ENCODE measurements at places on chromosomes 1 and 21. TPM values are rescaled to one million over a fixed set of nuclear protein-coding genes. Genes with fewer than 3 reads are reported as not detected.
A peak's percentile ranks its signal among the peaks of the same experiment; 100 is the strongest.

DNA sequence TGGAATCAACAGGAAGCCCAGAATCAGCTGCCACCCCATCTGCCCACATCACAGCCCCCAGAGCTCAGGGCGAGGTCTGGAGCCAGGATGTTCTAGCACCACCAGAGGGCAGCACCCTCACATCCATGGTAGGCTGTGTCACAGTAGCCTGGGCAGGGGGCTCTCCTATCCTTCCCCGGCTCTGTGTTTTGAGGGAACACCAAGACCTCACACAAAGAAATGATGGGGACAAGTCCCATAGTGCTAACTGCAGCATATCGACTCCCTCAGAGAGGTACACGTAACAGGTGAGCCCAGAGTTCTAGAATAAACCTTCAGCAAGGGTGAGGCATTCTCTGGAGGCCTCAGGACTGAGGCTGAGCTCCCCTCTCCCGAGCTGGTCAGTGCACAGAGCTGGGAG lies 2.3 kb upstream of the KCNC4 start:
- no peak for DNase-seq

DNA sequence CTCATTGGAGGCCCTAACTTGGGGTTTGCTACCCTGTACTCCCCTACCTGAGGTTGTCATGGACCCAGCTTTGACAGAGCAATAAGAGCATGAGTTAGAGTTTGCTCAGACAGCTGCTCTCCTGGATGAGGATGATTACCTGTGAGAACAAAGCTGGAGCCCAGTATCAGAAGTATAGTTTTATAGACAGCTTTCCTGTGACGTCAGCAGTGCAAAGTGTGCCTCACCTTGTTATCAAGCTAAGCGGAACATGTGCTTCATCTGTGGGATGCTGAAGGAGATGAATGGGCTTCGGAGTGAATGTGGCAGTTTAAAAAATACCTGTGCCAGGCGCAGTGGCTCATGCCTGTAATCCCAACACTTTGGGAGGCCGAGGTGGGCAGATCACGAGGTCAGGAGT lies 5.4 kb upstream of the WDR47 start:
- no peak for DNase-seq

DNA sequence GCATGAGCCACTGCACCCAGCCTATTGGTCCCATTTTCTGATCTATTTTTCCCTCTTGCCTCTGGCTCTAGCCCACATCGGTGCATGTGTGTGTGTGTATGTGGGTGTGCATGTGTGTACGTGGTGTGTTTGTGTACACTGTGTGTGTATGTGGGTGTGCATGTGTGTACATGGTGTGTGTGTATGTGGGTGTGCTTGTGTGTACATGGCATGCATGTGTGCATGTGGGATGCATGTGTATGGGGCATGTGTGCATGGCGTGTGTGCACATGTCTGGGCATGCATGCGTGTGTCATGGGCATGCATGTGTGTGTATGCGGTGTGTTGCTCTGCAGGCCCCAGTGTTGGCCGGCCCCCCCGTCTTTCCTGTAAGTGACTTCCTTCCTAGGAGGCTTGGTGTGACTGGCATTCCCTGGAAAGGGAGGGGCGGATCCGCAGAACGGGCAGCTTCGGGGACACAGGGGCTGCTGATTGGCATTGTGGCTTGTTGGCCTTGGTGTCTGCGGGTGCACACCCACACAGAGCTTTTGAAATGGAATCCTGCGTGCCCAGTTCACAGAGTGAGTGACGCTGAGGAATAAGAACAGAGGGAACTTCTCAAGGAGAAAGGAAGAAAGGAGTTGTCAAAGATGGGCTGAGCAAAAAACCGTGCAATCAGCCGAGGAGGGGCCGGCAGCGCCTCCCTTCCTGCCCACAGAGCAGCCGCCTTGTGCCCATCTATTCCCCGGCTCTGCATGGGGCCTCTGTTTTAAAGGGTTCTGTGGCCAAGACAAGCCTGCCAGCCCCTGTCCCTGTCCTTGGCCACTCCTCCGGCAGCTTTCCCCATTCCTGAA lies 8.0 kb downstream of the PDXK start:
- no peak for DNase-seq

DNA sequence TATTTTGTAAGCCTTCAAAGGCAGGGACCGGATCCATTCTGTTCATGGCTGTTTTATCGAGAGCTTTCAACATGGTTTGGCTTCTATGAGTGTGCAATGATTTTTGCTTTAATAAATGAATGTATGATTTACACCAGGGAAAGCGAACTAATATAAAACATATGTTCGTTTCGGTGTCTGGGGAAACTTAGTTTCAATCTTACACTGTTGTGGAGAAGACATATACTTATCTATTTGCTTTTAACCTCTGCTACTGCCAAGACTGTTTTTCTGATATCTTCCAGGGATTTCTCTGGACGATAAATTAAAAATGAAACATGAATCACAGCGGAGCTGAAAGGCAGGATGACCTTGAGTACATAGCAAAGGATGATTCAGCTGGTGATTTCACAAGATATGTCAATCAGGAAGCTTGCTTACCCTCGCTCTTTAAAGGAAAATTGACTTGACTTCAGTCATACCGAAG lies 14.7 kb upstream of the CYYR1 start:
- DNase-seq: peak; percentile 81

GRCh38 chr21:21159253-21159899 lies 161.2 kb downstream of the NCAM2 start:
- no peak for DNase-seq

DNA sequence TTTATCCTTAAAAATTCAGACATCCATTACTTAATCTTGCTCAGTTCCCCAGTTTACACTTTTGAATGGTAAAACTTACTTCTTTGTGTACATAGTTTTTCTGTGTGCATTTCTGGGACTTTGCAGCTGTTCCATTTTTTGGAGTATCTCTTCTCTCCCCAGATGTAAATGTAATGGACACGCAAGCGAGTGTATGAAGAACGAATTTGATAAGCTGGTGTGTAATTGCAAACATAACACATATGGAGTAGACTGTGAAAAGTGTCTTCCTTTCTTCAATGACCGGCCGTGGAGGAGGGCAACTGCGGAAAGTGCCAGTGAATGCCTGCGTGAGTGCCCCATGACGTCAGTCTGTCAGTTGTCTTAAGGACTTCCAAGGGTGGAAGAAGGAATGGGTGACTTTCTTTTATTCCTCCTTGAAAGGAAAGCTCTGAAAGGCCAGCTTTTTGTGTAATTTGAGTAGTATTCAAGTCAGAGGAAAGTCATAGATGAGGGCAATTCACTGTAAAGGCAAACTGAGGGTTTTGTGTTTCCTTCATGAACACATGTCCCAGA lies 75.7 kb upstream of the LAMC2 start:
- no peak for DNase-seq

DNA sequence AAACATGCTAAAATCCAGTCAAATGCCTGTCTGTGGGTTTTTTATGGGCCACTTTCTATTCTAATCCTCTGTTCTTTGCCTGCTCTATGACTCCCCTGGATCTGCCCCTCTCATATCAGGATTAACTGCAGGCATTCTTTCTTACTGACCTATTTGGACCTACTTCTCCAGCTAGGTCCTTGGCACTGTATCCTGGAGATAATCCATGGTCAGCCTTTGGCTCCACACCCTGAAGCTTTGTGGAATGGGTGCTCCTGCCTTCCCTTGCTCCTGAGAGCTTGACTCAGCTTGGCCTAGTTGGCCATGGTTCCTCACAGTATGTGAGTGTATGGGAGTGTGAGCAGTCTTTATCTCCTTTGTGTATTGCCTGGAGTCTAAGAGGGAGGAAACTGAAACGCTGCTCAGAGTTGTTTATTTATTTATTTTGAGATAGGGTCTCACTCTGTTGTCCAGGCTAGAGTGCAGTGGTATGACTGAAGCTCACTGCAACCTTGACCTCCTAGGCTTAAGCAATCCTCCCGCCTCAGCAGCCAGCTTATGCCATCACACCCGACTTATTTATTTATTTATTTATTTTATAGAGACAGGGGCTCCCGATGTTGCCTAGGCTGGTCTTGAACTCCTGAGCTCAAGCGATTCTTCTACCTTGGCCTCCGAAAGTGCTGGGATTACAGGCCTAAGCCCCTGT lies 28.7 kb upstream of the CDC14A start:
- no peak for DNase-seq

DNA sequence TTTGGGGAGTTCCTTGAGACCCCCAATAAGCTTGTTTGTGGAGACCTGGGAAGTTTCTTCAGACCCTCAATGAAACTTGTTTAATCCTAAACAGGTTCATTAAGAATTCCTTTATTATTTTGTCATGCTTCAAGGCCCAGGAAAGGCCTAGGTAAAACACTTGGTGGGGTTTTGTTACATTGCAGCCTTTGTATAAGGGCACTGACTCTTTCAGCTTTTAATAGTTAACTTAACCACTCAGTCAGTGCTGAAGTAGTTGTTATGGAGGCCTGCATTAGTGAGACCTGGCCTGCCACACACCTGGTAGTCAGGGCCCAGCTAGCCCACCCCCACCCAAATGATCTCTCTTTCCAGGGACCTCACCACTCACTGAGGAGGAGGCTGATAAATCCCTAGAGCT lies 103.7 kb downstream of the FCRL5 start:
- no peak for DNase-seq

DNA sequence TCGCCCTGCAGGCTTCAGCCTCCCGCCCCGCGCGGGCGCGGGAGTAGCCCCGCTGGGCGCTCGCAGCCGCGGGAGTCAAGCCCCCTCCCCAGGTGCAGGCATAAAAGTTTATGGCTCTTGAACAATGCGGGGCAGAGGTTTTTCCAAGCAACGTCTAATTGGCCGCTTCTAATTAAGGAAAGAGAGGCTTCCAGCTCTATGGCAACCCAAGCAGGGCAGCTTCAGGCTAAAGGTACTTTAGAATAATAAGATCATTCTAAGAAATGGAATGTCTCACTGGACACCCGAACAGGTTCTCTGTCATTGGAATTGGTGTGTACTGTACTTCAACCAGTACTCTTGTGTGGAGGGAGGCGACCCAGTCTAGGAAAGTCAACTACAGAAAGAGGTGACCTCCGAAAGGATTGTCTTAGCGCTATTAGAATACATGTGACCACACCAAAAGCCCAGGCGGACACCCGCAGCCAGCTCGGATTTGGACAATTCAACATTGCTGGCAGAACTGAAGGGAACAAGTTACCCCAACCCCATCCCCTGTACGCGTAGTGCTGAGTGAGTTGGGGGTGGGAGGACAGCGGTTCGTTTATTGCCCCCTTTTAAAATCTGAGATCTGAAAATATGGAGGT lies 12.5 kb downstream of the NR5A2 start:
- no peak for DNase-seq

GRCh38 chr1:29756498-29756897 lies 520.2 kb downstream of the PTPRU start:
- no peak for DNase-seq

GRCh38 chr21:35677298-35677841 lies 383.0 kb downstream of the SETD4 start:
- DNase-seq: no peak

- peak; percentile 67 for DNase-seq
Observed at GRCh38 chr1:153610811-153611301, 2.1 kb downstream of the S100A16 start.

DNA sequence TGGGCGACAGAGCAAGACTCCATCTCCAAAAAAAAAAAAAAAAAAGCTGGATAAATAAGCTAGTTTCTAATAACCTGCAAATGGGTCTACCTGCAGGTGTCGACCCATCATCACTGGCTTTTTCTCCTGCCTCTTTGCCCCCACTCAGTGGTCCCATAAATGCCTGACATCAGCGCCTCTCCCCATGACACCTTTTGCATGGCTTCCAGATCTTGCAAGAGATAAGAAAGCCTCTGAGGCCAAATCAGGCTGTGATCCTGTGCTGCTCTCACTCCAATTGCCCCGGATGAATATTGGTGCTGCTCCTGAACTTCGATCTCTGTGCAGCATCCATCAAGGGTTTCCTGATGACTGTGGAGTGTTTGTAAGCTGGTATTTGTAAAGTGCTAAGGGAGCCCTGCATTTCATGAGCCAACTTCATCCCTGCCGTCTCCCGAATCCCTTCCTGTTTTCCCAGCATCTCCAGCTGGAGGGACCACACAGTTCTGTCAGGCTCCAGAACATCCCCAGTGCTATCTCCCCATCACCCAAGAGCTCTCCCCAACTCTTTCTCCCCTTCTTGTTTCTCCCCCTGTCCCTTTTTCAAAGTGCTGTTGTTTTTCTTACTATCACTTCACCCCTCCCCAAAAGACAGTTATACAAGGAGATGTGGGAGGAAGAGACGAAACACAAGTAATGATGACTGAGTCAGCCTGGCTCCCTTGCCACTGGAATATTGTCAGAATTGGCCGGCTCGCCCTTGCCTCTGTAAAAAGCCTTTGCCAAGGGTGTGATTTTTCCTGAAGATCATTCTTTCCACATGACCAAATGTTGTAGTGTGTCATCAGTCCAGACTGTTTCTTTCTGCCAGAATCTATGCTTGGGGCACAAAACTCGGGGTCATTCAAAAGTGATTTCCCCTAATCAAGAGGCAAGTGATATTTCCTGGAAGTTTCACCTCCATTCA lies 2.8 kb upstream of the EFHD2 start:
- peak; percentile 38 for DNase-seq

GPR3 gene
- 8.1 TPM for total RNA-seq

PDC gene
- not detected for total RNA-seq

VN1R5 gene
- total RNA-seq: not detected

INSRR gene
- not detected for total RNA-seq

CTTNBP2NL gene
- 12.3 TPM for total RNA-seq

RGS1 gene
- total RNA-seq: 0.11 TPM

TCHHL1 gene
- not detected for total RNA-seq

C4BPB gene
- not detected for total RNA-seq

OR2L13 gene
- total RNA-seq: not detected

FYB2 gene
- total RNA-seq: not detected

Data from LHCN-M2 (cell line).